Hippocampal formation (tissue), 2 donors: ENCODE measurements at places on chromosomes 7 and 10.
A peak's percentile ranks its signal among the peaks of the same experiment; 100 is the strongest.

GRCh38 chr7:69898189-69898588 lies 299.9 kb downstream of the AUTS2 start:
- no peak for DNase-seq

DNA sequence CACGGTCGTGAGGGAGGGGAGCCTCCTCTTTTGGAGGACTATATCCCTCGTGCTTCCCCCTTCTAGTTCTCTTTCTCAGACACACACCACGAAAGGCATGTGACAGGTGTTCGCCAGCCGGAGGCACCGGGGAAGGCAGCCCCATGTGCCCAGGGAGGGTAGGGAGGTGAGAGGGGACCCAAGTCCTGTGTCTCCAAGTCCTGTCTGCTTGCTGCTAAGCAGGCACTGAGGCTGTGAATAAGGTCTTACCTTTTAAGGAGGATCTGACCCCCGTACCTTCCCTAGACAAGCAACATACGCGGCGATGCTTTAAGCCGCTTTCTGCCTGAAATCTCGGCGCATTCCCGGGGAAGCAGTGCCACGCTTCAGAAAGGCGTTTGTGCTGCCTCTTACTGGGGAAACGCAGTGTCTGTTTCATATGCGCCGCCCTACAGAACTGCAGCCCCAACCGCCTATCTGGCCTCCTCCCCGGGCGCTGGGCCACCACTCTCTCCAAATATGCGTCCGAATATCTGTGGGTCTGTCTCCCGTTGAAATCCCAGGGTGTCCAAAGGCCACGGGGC lies 770 bp downstream of the PLXNA4 start:
- peak; percentile 45 for DNase-seq

DNA sequence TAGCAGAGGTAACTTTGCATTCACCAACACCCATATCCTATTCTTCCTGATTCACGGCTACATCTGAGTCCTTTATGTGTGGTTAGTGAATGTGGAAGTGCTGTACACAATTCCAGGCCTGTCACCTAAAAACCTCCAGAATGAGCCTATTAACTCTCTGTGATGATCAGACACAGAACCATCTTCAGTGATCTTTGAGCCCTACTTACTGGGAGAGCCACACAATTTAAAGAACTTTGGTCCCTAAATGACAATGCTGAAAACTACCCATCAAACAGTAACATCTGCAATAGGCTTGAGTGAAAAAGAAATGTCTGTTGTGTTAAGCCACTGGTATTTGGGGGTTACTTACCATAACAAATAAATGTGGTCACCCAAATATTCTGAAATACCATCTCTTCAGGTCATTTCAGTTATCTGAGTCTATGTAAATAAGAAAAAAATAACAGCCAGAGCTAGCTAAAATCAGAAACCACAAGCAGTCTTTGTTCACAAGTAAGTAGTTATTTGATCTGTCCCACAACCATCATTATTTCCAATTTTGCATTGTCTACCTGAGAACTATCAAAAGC lies 145.7 kb downstream of the HGF start:
- DNase-seq, result no peak

DNA sequence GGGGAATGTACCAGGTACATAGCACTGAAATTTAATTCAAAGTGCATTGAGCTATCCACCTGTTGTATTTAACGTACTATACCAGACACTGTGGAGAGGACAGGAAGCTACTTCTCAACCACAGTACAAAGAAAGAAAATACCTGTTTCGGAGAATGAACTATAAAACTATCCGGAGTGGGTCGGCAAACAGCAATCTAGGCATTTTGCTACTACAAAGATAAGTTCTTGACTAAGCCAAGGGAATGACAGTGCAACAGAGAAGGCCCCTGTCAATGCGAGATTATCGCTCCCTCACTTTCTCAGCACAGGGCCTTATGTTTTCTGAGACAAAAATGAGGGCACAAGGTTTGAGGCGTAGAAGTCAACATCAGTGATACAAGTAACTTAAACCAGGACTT lies 27.4 kb downstream of the SFMBT2 start:
- DNase-seq, result no peak

DNA sequence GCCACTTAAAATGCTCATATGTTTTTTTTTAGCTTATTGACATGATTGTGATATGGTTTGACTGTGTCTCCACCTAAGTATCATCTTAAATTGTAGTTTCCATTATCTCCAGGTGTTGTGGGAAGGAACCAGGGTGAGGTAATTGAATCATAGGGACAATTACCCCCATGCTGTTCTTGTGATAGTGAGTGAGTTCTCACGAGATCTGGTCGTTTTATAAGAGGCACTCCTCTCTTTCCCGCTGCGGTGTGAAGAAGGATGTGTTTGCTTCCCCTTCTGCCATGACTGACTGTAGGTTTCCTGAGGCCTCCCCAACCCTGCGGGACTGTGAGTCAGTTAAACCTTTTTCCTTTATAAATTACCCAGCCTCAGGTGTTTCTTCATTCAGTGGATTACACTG lies 80.5 kb upstream of the ETV1 start:
- DNase-seq, result no peak

GRCh38 chr7:22588351-22588750 lies 88.4 kb upstream of the STEAP1B start:
- no peak for DNase-seq

DNA sequence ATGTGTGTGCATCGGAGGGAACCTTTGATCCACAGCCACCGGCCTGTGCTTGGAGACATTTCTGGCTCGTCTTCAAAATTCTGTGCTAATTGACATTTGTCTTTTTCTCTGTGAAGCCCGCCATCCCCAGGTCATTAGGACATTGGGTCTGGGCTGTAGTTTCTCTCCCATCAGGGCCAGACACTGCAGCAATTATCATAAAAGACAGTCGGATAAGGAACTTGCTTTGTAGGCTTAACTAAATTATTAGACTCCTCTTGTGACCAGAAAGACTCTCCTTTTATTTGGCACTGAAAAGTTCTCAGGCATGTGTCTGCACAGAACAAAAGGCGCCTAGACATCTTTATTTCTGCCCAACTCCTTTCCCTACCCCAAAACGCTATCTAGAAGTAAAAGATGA lies 49.1 kb upstream of the NPTX2 start:
- DNase-seq, result no peak

- DNase-seq, result no peak
Measured at GRCh38 chr7:66202441-66202840, 2.7 kb upstream of the TPST1 start.

DNA sequence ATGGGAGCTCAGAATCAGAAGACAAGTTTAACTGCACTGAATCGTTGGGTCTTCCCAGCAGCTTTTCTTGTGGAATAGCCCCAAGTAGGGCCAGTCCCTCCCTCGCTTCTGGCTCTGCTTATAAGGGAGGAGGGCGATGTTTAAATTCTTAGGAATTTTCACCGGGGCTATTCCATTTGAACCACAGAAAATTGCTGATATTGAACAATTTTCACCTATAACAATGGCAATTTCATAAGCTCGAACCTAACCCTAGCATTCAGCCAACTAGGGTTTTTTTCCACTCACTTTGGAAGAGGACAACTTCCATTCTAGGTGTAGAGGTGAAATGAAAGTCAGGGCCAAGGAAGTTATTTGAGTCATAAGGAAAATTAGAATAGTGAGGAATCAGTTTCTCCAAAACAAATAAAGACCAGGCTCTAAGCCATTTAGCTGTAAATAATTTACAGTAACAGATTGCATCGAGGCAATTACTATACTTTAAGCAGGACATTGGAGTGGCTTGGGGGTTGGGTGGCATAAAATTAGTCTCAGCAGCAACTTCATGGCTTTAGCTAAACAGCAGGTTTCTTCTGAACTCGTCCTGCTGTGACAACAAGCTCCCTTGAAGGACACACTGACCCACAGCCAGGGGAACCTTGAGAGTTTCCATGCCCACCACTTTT lies 1.5 kb upstream of the ATP6V0A4 start:
- DNase-seq, result no peak

- peak; percentile 87 for DNase-seq
Measured at GRCh38 chr10:3782451-3783315, 2.3 kb downstream of the KLF6 start.

DNA sequence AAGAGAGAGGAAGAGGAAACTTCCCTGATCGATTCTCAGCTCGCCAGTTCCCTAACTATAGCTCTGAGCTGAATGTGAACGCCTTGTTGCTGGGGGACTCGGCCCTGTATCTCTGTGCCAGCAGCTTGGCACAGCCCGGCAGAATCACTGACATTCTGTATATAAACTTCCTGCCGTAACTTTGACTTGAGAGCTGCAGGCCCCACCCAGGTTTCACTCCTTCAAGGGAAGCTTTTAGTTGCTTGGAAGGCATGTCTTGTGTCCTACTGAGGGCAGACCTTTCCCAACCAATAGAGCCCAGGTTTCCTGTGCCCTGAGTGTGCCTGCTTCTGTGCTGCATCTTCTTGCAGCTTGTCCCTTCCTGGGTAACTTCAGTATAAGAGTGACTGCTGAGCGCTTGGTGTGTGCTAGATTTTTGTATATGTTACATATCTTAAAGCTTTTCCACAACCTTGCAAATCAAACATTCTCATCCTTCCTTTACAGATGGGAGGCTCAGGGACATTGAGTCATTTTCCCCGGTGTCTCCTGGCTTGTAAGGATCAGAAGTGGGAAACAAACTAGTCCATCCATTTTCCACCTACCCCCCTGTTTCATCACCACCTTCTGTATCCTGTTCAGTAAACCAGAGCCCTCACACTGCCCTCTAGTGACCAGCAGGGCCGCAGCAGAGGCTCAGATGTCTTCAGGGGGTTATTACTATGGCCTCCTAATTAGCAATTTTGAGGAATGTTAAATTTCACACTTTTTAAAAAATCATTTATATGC lies 225.2 kb upstream of the PRSS58 start:
- DNase-seq, result peak; percentile 57

DNA sequence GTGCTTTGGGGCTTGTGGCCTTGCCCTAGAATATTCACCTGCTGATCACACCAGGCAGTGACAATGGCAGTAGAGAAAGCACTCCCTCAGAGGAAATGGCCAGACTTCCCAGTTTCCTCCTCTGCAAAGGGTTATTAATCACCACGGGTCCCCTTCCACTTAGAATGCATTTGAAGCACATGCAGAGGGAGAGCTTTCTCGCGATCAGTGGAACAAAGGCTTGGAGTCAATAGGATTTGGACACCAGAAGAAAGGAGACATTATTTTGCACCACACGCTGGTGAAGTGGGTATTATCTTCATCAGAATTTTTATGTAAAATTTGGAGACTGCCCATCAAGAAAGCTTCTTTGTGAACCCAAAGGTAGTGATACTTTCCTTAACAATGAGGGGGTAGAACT lies 35.4 kb upstream of the INHBA start:
- DNase-seq, result no peak

DNA sequence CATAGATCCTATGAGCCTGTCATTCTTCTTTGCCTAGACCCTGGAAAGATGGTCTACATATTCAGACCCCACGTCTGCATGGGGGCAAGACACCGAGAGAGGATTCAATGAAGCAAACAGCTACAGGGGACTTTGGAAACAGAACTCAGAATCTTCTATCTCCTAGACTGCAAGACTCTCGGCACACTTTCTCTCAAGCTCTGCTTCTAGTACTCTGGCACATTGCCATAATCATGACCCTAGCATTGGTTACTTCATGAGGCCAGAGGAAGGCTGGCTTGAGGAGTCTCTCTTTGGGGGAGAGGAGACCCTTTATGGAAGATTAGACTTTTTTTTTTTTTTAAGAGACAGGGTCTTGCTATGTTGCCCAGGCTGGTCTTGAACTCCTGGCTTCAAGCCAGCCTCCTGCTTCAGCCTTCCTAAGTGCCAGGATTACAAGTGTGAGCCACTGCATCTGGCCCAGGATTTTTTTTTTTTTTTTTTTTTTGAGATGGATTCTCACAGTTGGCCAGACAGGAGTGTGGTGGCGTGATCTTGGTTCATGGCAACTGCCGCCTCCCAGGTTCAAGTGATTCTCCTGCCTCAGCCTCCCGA lies 20.7 kb downstream of the CCDC3 start:
- DNase-seq, result no peak

DNA sequence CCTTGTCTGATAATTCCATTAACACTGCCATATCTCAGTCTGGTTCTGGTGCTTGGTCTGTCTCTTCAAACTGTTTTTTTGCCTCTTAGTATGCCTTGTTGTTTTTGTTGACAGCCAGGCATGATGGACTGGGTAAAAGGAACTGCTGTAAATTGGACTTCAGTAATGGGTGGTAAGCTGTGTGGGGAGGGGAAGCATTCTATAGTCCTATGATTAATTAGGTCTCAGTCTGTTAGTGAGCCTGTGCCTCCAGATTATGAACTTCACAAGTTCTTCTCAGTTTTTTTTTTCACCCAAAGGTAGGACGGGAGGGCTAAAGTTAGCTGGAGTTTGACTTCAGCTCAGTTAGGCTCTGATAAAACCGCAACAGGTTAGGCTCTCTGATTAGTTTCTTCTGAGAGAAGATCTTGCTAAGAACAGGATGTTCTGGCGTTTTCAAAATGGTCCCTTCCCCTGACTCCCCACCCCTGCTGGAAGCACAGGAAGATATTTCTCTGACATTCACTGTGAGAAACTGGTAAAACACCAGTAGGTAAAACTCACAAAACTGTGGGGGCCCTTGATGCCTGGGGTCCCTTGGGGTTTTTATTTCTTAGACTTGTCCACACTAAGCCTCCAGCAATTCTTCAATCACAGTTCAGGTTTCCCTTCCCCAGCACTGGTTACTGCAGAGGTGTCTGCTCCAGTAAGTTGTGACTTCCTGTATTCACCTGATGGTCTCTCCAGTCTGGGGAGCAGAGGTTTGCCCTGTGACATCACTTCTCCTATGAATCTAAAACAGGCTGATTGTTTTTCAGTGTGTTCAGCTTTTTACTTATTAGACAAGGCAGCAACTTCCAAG lies 43.3 kb upstream of the CCDC71L start:
- no peak for DNase-seq

GRCh38 chr10:93707623-93708022 lies 5.2 kb upstream of the FRA10AC1 start:
- DNase-seq, result no peak

- no peak for DNase-seq
Measured at GRCh38 chr7:35970458-35970857, 169.6 kb downstream of the SEPTIN7 start.

DNA sequence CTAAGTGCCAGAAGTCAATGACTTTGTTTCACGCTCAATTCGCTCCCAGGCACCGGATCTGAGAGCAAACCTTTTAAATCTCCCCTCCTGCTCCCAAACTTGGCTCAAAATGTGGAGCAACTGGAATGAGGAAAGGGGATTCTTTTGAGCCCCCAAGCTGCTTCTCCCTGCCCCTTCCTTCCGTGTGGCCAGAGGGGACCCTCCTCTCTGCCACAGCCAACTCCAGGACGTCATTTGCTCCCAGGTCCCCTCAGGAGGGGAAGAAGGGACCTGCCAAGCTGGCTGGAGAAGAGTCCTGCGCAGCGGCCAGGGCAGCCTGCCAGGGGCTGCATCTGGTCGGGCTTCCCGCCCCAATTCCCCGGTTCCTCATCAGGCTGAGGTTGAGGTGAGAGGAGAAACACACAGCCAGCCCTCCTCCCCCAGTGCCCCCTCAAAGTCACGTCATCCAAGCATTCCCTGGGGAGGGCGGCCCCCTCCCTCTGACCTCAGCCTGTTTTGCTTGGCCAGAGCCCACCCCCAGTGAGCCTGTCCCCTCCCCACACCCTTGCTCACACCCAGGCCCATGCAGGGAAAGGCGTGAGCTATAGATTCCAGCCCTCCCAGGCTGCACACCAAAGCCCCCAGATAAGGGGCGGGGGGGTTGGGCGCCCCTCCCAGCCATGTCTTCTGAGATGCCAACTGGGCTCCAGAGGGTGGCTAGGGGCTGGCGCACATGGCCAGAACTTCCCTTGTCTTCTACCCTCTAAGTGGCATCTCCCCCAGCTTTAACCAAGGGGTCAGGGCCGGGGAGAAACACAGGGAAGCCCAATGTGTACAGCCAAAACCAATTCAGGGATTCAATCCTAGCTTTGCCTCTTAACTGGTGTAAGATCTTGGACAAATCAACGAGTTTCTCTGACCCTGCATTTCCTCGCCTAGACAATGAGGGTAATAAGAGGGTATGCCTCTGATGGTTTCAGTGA lies 35.0 kb downstream of the SH3PXD2A start:
- DNase-seq, result no peak

- no peak for DNase-seq
Measured at GRCh38 chr10:121754666-121755065, 156.4 kb upstream of the FGFR2 start.
